ENCODE measurements at places on chromosomes 4 and X. TPM values are rescaled to one million over a fixed set of nuclear protein-coding genes. Genes with fewer than 3 reads are reported as not detected.

DNA sequence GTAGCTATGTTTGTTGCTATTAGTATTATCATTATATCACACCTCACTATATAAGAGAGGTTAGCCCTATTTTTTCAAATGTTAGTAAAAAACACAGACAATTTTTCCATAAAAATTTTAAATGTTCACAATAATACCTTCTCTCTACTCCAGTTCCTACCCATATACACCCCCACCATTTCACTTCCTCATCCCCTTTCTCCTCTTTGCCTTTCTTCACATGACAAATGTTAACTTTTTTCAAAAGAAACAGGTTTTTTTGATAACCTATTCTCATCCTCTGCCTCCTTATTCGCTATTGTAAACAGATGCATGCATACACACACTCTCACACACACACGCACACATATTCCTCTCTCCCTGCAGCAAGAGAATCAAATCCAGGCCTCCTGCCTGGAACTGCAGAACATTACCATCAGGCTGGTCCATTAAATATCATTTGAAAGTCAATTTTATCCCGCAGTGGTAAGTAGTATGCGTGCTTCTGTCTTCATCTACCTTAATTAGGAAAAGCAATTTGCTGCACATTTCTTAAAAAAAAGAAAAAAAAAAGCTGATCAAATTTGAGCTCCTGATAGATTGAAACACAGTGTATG lies 55.5 kb downstream of the MID1IP1 start:
- H3K36me3 ChIP-seq, result no peaks in the 10 kb centered on the region
- H3K27me3 ChIP-seq, result no peaks in the 10 kb centered on the region
- no peaks in the 10 kb centered on the region for H3K4me1 ChIP-seq
- no peak for DNase-seq
- no peak overlapping the region for H3K27ac ChIP-seq
- H3K4me3 ChIP-seq, result no peak overlapping the region

DNA sequence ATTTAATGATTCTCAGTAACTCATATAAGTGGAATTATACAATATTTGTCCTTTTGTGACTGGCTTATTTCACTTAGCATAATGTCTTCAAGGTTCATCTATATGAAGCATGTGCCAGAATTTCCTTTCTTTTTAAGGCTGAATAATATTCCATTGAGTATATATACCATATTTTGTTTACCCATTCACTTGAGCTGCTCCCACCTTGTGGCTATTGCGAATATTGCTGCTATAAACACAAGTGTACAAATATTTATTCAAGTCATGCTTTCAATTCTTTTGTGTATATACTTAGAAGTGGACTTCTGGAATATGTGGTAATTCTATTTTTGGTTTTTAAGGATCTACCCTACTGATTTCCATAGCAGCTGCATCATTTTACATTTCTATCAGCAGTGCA lies 219.1 kb downstream of the MID1 start:
- no peaks in the 10 kb centered on the region for H3K36me3 ChIP-seq
- no peak for DNase-seq
- H3K27me3 ChIP-seq, result no peaks in the 10 kb centered on the region
- H3K27ac ChIP-seq, result no peak overlapping the region
- no peaks in the 10 kb centered on the region for H3K4me1 ChIP-seq

- DNase-seq, result no peak
- no peak overlapping the region for H3K27ac ChIP-seq
- no peak overlapping the region for H3K4me3 ChIP-seq
- no peaks in the 10 kb centered on the region for H3K27me3 ChIP-seq
- no peaks in the 10 kb centered on the region for H3K36me3 ChIP-seq
Observed at GRCh38 chr4:70908993-70909556, 6.9 kb downstream of the MOB1B start.

- H3K4me3 ChIP-seq, result no peak overlapping the region
- H3K27me3 ChIP-seq, result no peaks in the 10 kb centered on the region
- no peak for DNase-seq
- no peak overlapping the region for H3K27ac ChIP-seq
Observed at GRCh38 chr4:142698552-142698951, 147.5 kb downstream of the INPP4B start.

DNA sequence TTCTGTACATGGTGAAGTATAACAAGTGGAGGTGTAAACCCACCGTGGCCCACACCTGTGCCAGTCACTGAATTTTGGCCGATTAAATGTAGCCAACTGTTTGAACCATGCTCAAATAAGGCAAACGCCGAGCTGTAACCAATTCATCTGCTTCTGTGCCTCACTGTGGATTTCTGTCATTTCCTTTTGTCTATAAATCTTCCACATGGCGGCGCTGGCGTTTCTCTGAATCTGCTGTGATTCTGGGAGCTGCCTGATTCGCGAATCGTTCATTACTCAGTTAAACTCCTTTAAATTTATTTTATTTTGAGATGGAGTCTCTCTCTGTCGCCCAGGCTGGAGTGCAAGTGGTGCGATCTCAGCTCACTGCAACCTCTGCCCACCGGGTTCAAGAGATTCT lies 19.2 kb downstream of the SUPT20HL2 start:
- H3K27me3 ChIP-seq, result no peaks in the 10 kb centered on the region
- H3K36me3 ChIP-seq, result no peaks in the 10 kb centered on the region
- no peak overlapping the region for H3K27ac ChIP-seq
- no peak overlapping the region for H3K4me3 ChIP-seq
- no peak for DNase-seq
- H3K4me1 ChIP-seq, result no peaks in the 10 kb centered on the region

- DNase-seq, result no peak
- no peak overlapping the region for H3K27ac ChIP-seq
- no peaks in the 10 kb centered on the region for H3K36me3 ChIP-seq
- no peaks in the 10 kb centered on the region for H3K4me1 ChIP-seq
Observed at GRCh38 chr4:128249787-128250668, 37.6 kb downstream of the PGRMC2 start.

DNA sequence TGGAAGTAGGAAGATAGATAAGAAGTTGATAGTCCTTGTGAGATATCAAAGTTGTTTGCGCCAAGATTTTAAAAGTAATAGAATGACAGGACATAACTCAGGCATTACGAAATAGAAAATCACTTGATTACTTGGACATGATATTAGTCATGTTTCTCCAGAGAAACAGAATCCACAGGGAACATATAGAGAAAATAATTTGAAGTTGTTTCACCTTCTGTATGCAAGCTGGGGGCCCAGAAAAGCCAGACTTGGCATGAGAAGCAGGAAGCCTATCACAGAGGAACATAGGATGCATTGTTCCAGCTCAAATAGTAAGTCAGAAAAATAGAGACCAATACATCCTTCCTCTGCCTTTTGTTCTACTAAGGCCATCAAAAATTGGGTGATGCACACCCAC lies 715.9 kb downstream of the TECRL start:
- H3K4me3 ChIP-seq, result no peak overlapping the region
- H3K36me3 ChIP-seq, result no peaks in the 10 kb centered on the region
- H3K4me1 ChIP-seq, result no peaks in the 10 kb centered on the region
- DNase-seq, result no peak
- H3K27me3 ChIP-seq, result no peaks in the 10 kb centered on the region

GRCh38 chr4:64174247-64174882 lies 234.9 kb downstream of the TECRL start:
- no peak overlapping the region for H3K27ac ChIP-seq
- DNase-seq, result no peak
- H3K36me3 ChIP-seq, result no peaks in the 10 kb centered on the region
- no peak overlapping the region for H3K4me3 ChIP-seq
- H3K4me1 ChIP-seq, result no peaks in the 10 kb centered on the region
- H3K27me3 ChIP-seq, result no peaks in the 10 kb centered on the region

DNA sequence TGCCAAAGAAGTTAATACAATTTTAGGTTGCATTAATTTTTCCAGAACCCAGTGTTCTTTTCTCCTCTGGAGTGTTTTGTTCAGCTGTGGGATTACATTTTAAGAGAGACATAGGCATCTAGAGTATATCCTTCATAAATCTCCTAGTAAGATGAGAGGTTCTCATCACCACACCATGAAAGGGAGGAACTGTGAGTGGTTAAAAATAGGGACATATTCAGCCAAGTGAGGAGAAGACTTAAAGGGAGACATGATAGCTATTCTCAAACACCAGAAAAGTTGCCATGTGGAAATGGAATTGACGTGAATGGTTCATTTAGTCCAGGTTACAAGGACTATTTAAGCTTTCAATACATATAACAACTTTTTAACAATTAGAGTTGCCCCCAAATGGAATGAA lies 6.5 kb upstream of the MRPL1 start:
- no peak overlapping the region for H3K4me3 ChIP-seq
- DNase-seq, result no peak
- H3K27ac ChIP-seq, result no peak overlapping the region

- H3K4me3 ChIP-seq, result no peak overlapping the region
- H3K4me1 ChIP-seq, result no peaks in the 10 kb centered on the region
- H3K27ac ChIP-seq, result no peak overlapping the region
- H3K36me3 ChIP-seq, result no peaks in the 10 kb centered on the region
- no peak for DNase-seq
Observed at GRCh38 chr4:97627750-97628149, 515.5 kb downstream of the STPG2 start.

DNA sequence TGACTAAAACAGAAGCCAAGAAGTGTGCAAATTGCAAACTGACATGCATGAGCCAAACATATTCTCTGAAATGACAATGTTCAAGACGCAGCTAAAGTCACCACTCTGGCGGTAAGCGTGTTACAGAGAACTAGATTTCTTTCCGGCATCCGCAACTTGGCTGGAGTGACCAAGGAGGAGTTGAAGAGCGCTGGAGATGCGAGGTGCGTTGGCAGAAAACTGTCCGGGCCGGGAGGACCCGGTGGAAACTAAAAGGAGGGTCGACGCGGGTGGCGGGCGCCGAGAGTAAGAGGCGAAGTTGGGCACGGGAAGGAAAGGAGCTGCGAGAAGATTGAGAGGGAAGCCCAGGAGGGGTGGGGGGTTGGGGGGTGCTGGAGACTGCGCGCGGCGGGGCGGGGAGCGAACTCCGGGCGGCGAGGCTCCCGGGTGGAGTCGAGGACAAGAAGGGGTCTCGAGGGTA lies 807 bp downstream of the SEL1L3 start:
- H3K4me3 ChIP-seq, result peak overlapping the region; percentile 49
- peak overlapping the region; percentile 31 for H3K27ac ChIP-seq
- no peak for DNase-seq
- no peaks in the 10 kb centered on the region for H3K27me3 ChIP-seq

GRCh38 chrX:133972916-133973315 lies 12.5 kb downstream of the GPC3 start:
- no peaks in the 10 kb centered on the region for H3K4me1 ChIP-seq
- no peak overlapping the region for H3K4me3 ChIP-seq
- H3K27ac ChIP-seq, result no peak overlapping the region
- no peaks in the 10 kb centered on the region for H3K27me3 ChIP-seq
- H3K36me3 ChIP-seq, result no peaks in the 10 kb centered on the region

DNA sequence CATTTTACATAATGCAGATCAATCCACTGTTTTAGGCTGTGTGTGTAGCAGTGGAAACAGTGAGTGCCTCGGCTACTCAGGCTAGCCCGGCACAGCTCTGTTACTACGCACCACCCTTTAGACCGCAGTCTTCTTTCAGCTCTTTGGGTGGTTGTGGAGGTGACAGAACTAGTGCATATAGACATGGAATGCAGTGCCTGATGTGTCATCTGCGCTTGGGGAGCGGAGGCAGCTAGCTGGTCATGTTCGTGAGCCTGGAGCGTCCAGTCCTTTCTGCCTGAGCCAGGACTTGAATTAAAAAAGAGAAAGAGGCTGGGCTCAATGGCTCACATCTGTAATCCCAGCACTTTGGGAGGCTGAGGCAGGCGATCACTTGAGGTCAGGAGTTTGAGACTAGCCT lies 4.8 kb downstream of the TBC1D14 start:
- H3K27ac ChIP-seq, result no peak overlapping the region
- no peak overlapping the region for H3K4me3 ChIP-seq
- H3K36me3 ChIP-seq, result no peaks in the 10 kb centered on the region

DNA sequence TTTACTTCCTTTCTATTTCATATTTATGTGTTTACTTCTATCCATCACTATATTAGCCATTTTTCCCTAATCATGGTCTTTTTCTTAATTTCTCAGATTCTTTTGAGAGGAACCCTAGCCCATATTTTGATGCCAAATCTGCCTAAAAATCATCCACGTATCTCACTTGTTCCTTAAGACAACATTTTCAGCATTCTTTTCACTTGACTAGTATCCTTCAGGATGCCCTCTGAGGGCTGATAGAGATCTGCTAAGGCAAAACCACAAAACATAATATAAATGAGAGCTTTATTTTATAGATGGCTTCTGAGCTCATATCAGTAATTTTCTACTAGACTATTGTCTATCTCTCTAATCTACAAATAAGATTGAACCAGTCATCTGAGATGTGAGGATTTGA lies 341.9 kb downstream of the GPM6A start:
- H3K27ac ChIP-seq, result no peak overlapping the region
- H3K27me3 ChIP-seq, result no peaks in the 10 kb centered on the region
- no peaks in the 10 kb centered on the region for H3K4me1 ChIP-seq

DNA sequence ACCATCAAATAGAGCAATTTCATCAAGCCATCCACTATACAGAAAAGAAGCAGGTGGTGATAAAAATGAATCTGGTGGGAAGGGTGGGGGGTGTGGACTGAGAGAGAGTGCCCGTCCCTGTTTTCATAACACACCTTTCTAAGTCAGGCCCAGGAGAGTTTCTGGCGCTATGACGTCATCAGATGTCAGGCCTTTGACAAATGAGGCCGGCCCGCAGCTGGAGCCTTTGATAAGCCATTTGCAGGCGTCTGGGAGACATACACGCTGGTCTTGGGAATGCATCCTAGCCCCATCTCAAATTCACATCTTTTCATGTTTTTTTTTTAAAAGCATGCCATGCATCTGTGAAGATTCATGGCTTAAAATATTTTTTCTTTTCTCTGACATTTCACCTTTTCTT lies 404.5 kb downstream of the BCOR start:
- H3K4me3 ChIP-seq, result no peak overlapping the region
- H3K27me3 ChIP-seq, result no peaks in the 10 kb centered on the region
- H3K27ac ChIP-seq, result no peak overlapping the region
- no peaks in the 10 kb centered on the region for H3K4me1 ChIP-seq
- no peaks in the 10 kb centered on the region for H3K36me3 ChIP-seq
- no peak for DNase-seq

- no peaks in the 10 kb centered on the region for H3K27me3 ChIP-seq
- H3K4me1 ChIP-seq, result no peaks in the 10 kb centered on the region
- DNase-seq, result no peak
- H3K27ac ChIP-seq, result no peak overlapping the region
- H3K4me3 ChIP-seq, result no peak overlapping the region
- H3K36me3 ChIP-seq, result no peaks in the 10 kb centered on the region
Observed at GRCh38 chr4:182177166-182177565, 66.0 kb upstream of the TENM3 start.

GRCh38 chr4:94947681-94948108 lies 189.9 kb downstream of the BMPR1B start:
- H3K4me3 ChIP-seq, result no peak overlapping the region
- no peak overlapping the region for H3K27ac ChIP-seq
- H3K36me3 ChIP-seq, result no peaks in the 10 kb centered on the region
- no peak for DNase-seq
- no peaks in the 10 kb centered on the region for H3K27me3 ChIP-seq
- no peaks in the 10 kb centered on the region for H3K4me1 ChIP-seq

- H3K27ac ChIP-seq, result no peak overlapping the region
- H3K4me3 ChIP-seq, result no peak overlapping the region
- no peaks in the 10 kb centered on the region for H3K36me3 ChIP-seq
- DNase-seq, result no peak
Observed at GRCh38 chr4:124018383-124019317, 622.1 kb downstream of the SPRY1 start.

GRCh38 chr4:4315461-4316149 lies 25.6 kb downstream of the ZBTB49 start:
- no peak overlapping the region for H3K4me3 ChIP-seq
- no peak for DNase-seq
- peaks cover 40% of the 10 kb centered on the region for H3K36me3 ChIP-seq
- no peaks in the 10 kb centered on the region for H3K4me1 ChIP-seq

Gene XPNPEP2
- 22.3 TPM for total RNA-seq

Gene KLB
- 1.2 TPM for total RNA-seq

Gene H2BW2
- total RNA-seq, result not detected

Gene CRMP1
- 3.4 TPM for total RNA-seq

Gene RAB33A
- total RNA-seq, result 0.98 TPM

Gene FGG
- not detected for total RNA-seq

Gene PPARGC1A
- 1.2 TPM for total RNA-seq

Gene FBXL5
- 103 TPM for total RNA-seq

Measured in vagina (tissue), 2 donors.